ENCODE measurements at places on chromosomes 3 and 15. TPM values are rescaled to one million over a fixed set of nuclear protein-coding genes. Genes with fewer than 3 reads are reported as not detected.

Gene SLC24A5
- not detected for total RNA-seq

Gene MLF1
- total RNA-seq, result 2.6 TPM

Gene SERPINI2
- total RNA-seq, result not detected

- ATAC-seq, result no peak
Observed at GRCh38 chr3:124360155-124360554, 368.2 kb upstream of the ROPN1 start.

- ATAC-seq, result no peak
Observed at GRCh38 chr15:67004142-67004541, 61.3 kb upstream of the SMAD3 start.

- no peak for ATAC-seq
Observed at GRCh38 chr15:38486936-38487335, 33.0 kb downstream of the FAM98B start.

DNA sequence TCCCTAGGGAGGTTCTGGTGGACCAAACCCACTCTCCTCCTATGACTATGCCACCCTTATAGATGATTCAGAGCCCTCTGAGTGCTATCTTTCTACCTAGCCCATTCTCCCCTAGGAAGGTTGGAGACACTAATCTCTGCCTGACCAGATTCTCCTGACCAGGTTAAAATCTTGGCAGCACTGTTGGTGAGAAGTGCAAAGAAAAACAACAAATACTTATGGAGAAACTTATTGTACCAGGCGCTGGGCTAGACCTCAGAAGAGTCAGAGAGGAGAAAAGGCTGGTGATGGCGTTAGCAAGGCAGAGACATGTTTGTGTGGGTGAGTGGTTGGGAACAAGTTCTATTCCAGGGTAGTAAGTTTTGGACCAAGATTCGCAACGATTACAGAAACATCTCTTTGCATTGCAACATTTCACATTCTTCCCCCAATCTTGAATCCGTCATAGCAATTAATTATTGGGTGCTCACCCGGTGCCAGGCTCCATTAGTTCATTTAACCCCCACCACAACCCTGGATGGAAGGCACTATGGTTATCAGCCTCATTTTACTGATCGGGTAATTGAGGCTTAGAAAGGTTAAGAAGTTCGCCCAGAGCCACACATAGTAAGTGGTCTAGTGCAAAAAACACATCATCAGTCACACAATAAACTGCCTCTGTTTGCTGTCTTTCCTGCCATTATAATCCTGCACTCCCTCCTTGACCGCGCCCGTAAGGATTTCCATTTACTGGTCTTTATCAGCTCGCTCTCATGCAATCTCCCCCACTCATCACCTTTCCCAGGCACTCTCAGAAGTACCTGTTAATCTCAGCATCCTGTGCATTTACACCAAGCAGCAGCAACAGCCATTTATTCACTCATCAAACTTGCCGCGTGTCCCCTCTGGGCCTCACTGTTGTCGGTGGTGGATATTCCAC, 655 bp upstream of the TSPAN3 start:
- ATAC-seq, result no peak

GRCh38 chr3:50132421-50133282, 22.5 kb upstream of the SEMA3F start:
- no peak for ATAC-seq

- peak; percentile 9 for ATAC-seq
Observed at GRCh38 chr3:46466273-46466672, 1.6 kb upstream of the LTF start.

DNA sequence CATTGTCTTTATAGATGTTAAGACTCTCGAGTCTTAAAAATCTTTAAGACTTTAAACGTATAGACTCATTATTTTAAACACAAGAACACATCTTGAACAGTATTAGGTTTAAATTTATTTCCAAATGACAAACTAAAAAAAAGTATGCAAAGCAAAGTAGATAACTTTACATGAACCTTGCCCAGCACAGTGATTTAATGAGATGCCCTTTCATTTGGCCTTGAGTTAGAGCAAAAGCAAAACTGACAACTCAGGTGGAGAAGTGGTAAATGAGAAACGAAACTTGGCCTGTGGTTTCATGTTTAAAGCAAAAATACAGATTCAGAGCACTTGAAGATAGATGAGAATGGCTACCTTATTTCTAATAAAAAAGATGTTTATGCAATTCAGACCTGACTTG, 8.6 kb downstream of the GPR15 start:
- ATAC-seq, result no peak

DNA sequence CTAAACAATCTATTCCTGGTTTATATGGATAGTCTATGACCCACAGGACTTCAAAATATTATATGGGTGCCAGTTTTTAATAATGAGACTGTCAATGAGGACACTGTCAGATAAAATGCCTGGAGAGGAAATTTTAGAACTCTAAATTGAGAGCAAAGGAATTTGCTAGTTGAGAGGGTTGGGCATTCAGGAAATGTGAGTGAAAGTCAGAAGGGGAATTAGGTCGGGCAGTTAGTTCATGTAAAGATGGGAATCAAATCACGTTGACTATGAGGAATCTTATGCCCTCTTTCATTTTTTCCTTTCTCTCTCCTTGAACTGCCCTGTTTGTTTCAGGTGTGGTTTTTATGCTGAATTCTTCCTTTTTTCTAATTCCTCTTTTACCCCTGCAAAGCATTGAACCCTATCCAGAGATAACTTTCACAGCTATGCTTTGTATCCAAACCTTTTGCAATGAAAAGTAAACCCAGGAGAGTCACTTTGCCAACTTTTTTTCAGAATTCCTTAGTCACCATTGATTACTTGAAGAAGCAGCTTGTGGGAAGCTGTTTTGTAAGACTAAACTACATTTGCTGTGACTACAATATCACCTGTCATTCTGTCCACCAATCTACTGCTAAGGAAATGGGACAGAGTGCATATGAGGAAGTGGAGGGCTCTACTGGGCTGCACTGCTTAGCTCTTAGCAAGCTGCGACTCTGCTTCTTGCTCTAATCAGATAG, 27.8 kb downstream of the CHP1 start:
- peak; percentile 63 for ATAC-seq

- ATAC-seq, result no peak
Observed at GRCh38 chr3:59425371-59425770, 375.5 kb upstream of the CFAP20DC start.

DNA sequence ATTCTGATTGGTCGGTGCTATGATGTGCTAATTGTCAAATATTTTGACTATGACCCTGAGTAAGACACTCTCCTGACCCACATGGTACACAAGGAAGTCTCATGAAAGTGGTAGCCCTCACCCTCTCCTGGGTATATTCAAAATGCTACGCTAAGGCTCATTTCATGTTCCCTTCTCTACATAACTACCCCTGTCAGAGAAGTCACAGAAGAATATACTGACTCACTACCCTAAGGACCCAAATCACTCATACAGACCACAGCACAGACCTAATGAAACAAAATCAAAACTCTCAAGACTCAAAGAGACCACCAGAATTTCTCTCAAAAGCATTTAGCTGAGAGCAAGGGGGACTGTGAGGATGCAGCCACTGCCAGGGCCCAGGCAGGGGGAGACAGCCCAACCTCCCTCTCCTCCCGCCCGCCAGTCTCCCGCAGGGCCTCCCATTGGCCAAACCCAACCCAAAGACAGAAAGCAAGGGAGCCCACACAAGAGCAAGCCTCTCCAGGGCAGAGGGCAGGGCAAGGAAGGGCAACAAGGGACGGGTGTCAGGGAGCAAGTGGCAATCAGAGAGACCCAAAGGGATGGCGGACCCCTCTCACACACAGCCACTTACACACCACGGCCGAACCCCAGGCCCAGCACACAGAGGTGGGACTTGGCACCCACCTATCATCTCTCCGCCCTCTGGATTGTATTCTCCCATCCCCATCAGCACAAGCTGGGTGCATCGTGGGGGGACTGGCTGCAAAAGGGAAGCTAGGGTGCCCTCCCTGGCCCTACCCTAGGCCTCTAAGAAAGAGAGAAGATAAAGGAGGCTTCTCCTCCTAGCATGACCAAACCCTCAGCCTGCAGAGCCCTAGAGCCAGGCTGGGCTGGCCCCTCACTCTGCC, 41.6 kb downstream of the MEGF11 start:
- no peak for ATAC-seq

GRCh38 chr3:50524746-50525145, 21.3 kb upstream of the CACNA2D2 start:
- ATAC-seq, result no peak

DNA sequence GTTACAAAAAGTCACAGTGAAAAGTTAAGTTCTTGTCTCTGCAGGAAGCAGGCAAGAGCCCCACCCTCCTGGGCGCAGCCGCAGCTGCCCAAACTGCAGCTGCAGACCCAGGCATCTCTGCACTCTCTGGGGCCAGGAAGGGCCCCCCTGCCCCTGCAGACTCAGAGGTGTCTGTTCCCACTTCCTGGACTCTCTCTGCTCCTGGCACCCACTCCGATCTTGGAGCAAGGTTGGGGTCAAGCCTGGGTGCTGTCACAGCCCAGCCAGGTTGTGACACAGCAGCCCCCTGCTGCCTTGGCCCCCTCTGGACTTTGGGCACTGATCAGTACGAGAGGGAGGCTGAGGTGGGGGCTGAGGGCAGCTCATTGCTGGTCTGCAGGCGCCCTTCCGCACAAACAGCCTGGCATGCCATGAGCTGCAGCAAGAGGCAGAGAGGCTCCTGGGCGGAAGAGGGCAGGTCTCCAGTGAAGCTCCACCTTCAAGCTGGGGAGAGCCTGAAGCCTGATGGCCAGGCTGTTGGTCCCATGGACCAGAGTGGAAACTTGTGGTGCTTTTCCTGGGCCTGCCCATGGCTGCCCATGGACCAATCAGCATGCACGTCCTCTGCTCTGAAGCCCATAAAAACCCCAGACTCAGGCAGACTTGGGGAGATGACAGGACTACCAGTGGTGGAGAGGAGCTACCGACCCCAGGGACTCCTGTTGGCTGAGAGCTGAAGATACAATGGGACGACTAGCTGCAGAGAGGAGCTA, 42.9 kb upstream of the LRRFIP2 start:
- no peak for ATAC-seq

- ATAC-seq, result no peak
Observed at GRCh38 chr15:39180030-39180429, 400.8 kb upstream of the THBS1 start.

DNA sequence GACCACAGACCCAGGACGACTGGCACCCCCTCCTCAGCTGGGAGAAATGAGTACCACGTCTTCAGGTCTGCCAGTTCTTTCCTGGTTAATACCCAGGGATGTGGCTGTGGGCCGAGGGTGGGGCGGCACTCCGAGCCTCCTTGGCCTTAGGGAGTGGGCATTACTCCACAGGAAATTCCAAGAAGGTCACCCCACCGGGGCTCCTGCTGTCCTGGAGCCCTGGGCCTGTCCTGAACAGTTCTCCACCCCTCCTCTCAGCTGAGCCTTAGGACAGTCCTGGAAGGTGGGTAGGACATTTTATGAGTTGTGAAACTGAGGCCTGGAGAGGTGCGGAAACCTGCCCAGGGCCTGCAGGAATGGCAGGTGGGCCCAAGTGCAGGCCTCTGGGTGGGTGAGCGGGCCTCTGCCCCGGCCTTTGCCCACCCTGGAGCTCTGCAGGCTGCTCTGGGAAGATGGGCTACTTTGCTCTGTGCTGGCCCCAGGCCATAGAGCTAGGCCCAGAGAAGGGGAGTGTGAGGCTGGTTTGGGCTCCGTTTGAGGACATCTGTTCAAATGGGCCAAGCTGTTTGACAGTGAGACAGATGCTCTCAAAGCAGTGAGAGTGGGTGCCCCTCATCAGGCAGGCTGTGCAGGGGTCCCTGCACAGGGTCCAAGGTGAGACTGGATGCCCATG, 103.1 kb downstream of the TMEM266 start:
- ATAC-seq, result no peak

- ATAC-seq, result no peak
Observed at GRCh38 chr3:106097817-106098435, 229.1 kb upstream of the CBLB start.

DNA sequence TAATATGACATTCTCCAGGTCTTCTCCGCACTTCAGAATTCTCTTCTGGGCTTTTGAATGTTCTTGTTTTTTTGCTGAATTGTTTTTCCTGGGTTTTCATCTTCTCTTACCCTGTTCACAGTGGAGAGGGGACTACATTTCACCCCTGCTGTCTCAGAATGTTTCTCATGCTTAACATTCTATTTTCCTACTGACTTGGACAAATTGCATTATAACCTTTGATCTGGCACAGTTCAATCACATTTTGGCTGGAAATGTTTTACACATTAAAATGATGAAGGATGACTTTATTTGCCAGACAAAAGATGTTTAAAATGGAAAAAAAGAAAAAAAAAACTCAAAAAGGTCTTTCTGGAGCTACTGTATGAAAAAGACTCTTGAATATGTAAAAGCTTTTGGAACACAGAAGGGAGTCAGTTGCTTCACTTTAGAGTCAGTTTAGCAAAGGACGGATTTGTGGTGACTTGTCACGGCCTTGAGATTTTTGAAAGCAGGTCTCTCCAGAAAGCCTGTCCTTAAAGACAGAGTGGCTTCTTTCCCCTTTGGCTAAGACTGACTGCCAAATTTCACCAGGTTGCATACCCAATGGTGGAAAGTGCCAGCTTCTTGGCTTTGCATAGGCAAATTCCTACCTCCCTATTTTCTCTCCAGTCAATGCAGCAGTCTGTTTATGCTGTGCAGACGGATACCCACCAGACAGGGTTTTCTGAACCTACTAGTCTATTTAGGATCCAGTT, 401.0 kb upstream of the TBL1XR1 start:
- peak; percentile 46 for ATAC-seq

GRCh38 chr15:31162721-31163510, 61.4 kb upstream of the TRPM1 start:
- ATAC-seq, result no peak

GRCh38 chr3:7144697-7145308, 283.9 kb downstream of the GRM7 start:
- no peak for ATAC-seq

GRCh38 chr3:19885468-19885867, 48.5 kb downstream of the EFHB start:
- ATAC-seq, result peak; percentile 27

DNA sequence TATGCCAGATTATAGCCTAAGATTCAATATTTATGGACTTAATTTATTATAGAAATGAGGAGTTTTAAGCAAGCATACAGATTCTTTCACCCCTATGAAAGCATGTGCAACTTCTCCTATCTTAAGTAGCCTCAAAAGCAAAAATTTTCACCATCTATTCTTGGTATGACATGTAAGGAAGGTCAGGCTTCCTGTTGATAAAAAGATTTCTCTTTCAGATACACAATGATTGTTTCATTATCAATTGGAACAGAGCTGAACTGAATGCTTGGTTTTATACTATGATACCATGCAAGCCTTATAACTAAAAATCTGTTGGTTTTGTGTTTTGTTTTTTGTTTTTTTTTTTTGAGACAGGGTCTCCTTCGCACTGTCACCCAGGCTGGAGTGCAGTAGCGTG, 3.9 kb downstream of the GRK7 start:
- ATAC-seq, result no peak

DNA sequence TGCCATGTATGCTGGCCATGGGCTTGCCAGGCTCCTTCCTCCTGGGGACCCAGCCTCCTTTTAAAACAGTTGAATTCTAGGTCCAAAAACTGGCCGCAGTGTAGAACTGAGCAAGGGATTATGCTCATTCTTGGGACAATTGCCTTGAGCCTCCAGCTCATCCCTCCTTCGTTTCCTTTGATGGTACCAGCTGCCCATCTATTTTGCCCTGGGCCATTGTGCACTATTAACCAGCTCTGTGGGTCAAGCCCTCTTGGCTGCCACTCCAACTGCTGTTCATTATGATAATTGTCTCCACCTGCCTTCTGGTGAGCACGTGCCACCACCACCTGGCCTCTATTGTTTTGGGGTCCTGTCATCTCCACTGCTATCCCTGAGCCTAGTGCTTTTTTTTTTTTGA, 75.8 kb upstream of the SYN2 start:
- no peak for ATAC-seq

- ATAC-seq, result peak; percentile 72
Observed at GRCh38 chr15:69979783-69980182, 117.9 kb downstream of the TLE3 start.
